ENCODE measurements at places on chromosomes 6 and 20.

DNA sequence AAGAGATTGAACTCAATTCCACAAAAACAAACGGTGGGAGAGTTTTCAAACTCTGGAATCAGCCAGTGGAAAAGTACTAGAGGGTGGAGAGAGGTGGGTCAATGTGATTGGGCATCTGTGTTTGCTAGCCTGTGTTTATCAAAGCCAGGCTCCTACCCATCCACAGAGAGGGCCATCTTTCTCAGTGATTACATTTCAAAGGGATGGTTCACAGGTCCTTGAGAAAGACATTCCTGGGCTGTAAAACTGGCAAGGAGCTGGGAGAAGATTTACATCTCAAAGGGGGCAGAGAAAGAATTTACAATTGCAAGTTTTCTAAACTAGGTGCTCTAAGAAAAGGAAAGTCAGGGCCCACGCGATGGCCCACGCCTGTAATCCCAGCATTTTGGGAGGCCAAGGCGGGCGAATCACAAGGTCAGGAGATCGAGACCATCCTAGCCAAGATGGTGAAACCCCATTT is 146.8 kb upstream of the UST start:
- no peak for DNase-seq

GRCh38 chr20:21229163-21229562 is 74.0 kb upstream of the XRN2 start:
- no peak for DNase-seq

DNA sequence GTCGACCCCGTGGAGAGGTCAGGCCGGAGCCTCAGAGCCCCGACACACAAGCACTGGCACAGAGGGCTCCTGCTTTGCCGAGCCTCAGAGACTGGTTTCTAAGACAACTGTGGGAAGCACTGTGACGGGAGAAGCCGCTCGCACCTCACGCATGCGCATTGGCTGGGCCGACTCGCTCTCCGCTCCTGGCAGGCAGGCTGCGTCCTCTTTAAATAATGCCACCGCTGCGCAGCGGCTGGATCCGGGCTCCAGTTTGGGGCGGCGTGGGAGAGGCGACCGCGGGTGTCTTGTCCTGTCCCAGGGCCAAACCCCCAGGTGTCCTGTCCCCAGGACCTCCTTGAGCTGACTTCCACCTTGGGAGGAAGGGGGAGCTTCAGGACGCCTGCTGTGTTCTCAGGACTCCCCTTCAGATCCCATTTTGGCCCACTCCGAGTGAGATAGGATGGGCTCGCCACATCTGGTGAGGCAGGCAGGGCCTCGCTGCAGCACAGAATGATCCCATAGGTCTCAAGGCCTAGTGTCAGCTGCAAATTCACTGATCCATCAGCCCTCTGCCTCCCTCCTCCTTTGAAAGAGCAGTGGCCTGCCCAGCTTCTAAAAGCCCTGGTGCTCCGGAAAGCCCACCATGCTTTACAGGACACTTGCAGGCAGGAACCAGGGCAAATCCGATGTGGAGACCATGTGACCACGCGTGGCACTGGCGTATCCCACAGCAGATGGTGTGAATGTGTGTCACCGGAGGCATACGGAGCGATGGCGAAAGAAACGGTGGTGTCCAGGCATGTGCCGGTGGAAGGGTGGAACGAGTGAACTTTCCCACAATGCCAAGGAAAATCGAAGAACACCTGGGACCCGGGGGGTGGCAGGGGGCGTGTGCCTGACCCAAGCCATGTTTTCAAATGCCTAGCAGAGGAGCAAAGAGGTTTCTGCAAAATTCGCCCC is 169.3 kb upstream of the ZNF337 start:
- DNase-seq, result peak; percentile 73

DNA sequence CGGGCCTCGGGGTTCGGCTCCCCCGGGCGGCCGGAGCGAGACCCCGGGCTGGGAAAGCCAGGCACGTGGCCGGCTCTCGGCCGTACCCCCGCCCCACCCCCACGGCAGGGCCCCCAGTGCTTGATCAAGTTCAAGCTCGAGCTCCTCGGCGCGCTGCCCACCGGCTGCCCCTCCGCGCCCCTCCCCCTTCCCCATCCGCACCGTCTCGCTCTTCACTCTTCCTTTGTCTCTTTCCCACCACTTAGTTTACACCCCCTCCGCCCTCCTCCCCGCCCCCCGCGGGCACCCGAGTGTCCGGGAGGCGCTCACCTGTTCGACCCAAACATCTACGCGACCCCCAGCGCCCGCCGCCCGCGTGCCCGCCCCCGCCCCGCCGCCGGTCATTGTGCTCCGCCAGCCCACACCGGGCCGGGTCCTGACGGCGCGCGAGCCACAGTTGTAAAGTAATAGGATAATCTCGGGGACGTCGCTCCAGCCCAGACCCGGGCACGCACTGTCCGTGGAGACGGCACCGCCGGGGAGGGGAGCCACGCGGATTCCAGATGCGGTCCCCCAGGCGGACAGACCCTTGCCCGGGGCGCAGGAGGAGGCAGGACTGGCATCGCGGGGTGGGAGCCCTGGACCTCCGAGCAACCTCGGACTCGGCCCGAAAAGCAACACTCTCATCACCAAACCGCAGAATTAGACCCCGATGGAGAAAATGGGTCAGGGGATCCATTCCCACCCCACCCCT is 100.7 kb downstream of the NOL4L start:
- DNase-seq, result peak; percentile 41

DNA sequence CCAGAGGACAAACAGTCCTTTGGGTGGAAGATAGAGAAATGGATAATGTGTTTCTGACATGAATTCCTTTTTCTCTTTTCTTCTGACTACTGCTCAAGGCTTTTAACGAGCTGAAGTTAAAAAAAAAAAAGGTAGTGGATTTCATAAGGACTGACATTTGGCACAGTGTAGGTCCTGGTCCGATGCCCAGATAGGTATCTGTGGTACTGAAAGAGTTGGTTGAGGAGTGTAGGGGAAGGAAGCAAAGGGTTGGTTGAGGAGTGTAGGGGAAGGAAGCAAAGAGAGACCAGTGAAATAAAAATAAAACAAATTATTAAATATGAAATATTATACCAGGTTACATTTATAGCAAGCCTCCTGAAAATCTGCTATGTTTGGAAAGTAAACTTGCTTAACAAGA is 11.8 kb downstream of the UTRN start:
- no peak for DNase-seq

- DNase-seq, result no peak
Measured at GRCh38 chr6:157682856-157683481, 140.1 kb upstream of the SNX9 start.

- DNase-seq, result no peak
Measured at GRCh38 chr6:142485256-142485655, 183.4 kb downstream of the ADGRG6 start.

DNA sequence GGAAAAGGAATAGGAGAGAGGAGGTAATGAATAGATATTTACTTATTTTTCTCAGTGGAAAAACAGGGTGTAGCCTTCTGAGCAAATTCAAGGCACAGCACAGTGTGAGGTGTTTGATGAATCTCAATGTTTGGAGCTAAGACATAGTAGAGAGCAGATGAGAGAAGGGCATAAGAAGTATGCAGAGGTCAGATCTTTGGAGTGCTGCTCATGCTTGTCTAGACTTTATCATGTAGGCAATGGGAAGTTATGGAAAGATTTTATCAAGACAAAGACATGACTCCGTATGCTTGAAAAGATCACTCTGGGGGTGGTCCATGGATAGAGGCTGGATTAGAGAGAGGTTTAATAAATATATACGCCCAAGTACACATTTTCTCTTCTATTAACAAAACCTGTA is 217.0 kb upstream of the CNR1 start:
- no peak for DNase-seq

GRCh38 chr6:108331982-108332381 is 37.1 kb downstream of the AFG1L start:
- DNase-seq, result no peak

- no peak for DNase-seq
Measured at GRCh38 chr6:167736486-167737204, 90.1 kb upstream of the AFDN start.

DNA sequence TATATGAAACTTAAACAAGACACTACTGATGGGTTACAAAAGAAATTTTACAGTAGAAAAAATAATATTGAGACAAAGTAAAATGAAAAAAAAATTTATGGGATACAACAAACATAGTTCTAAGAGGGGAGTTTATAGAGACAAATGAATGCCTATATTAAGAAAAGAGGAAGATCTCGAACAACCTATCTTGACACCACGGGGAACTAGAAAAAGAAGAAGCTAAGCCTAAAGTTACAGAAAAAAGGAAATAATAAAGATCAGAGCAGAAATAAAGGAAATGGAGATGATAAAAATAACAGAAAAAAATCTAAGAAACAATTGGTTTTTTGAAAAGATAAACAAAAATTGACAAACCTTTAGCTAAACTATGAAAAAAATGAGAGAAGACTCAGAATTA is 9.1 kb upstream of the ECHDC1 start:
- DNase-seq, result no peak

DNA sequence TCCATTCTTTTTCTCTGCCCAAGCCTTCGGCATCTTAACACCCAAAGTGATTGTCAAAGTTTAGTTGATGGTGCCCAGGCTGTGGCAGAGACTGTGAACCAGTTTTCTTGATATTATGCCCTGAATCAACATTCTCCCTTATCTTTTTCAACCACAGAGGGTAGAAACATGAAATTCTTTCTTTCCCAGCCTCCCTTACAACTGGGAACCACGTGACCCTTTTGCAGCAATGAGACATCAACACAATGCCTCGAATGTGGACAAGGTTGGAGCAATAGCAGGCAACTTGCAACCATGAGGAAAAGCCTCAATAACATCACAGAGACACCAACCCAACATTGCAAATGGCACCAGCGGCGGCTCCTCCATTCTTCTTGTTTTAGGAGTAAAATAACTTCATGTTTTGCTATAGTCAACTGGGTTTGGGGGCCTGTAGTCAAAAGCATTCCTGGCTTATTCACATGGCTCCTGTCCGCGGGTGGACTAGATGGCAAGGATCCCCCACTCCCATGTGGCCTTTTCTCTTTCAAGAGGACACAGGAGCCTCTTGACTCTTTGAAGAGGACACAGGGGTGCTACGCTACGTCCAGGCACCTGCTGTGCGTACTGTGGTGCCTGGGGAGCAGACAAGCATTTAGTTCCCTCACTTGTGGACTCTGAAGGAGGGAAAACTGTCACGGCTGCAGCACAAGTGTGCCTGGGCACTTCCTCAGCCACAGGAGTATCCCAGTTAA is 90.5 kb downstream of the NOL4L start:
- DNase-seq, result no peak

DNA sequence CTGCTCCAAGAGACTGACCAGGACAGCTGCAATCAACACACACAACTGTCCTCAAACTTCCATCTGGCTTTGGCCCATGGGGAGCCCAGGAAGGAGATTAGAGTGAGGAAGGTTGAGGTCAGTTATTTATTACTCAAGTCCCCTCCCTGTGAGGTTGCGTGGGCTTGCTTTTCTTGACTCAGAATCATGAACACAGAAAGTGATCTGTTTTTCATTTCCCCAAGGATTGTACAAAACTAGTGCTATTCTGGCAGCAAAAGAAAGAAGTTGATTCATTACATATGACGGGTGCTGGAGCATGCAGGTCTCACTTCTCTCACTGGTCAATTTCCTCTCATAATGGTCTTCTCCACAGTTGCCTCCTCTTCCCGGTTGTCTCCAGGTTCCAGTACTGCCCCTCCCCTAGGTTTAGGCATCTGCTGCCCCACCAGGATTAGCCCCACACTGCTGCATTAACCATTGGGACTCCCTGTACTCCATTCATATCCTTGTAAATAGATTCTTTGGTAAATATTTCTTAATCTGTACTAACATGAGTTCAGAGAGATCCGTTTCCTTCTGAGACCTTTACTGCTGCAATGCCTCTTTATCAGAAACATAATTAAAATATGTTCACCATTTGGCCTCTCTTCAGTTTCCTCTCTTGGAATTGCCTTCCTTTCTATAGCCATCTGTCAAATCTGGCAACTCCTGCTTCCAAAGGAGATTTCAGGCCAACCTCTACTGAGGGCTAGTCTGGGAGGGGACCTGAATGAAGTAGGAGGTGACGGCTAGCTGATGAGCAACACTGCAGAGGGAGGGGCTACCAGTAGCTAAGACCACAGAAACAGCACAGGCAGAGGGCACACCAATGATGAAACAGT is 888.8 kb downstream of the QKI start:
- DNase-seq, result no peak

- DNase-seq, result peak; percentile 22
Measured at GRCh38 chr6:43052842-43053544, 658 bp downstream of the CUL7 start.

- no peak for DNase-seq
Measured at GRCh38 chr6:97306544-97307320, 23.7 kb upstream of the MMS22L start.

GRCh38 chr20:56765172-56766073 is 136.3 kb downstream of the TFAP2C start:
- DNase-seq, result no peak

GRCh38 chr20:18849131-18849530 is 35.5 kb downstream of the SCP2D1 start:
- no peak for DNase-seq

- DNase-seq, result no peak
Measured at GRCh38 chr6:19905584-19905983, 68.4 kb downstream of the ID4 start.

DNA sequence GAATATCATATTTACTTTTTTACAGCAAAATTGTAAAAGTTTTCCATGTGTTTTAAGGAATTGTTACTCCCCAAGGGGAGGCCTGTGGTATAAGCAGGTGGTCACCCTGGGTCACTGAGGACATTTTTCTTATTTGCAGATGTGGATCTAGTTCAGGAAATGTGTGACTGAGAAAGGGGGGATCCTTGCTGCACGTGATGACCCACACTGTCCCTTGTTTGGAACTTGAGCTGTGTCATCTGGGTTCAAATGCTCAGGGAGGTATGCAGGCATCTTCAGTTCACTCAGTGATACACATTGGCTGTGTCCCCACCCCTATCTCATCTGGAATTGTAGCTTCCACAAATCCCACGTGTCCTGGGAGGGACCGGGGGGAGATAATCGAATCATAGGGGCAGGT is 431.9 kb upstream of the CDH4 start:
- DNase-seq, result no peak

- DNase-seq, result no peak
Measured at GRCh38 chr20:23438661-23439060, 824 bp upstream of the CSTL1 start.

DNA sequence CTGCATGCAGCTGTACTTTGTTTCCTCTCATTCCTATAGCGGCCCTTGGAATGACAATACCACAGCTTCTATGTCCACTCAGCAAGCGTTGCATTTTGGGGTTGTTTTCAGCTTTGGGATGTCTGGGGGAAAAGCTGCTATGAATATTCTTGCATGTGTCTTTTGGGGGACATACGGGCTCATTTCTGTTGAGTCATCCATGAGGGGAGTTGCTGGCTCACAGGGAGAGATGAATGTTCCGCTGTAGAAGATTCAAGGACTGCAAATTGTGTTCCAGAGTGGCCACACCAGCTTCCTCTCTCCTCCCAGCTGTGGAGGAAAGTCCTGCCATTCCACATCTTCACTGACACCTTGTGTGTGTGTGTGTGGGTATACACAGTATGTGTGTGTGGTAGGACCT is 43.3 kb downstream of the TGM2 start:
- no peak for DNase-seq

Data from activated naive CD4-positive, alpha-beta T cell treated with Interleukin-2 at 50 U/mL for 16 hours (primary cell).